ENCODE measurements at places on chromosomes 1 and 21.

DNA sequence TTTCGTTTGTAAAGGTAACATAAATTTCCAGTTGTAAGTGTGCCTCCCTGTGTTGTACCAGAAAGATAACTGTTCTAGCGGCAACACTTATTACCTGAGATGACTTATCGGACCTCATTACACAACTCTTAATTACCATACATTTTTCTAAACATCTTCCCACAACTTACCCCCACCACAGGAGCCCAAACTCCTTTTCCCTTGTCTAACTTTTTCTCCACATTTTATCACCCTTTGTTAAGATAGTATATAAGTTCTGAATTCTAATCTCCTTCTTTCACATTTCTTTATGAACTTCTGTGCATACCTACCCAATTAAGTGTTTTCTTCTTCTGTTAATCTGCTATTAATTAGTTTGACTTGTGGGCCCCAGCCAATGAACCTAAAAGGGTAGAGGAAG is 143.7 kb upstream of the CAMK1G start:
- DNase-seq, result no peak

- no peak for DNase-seq
Observed at GRCh38 chr1:228093050-228093906, 9.8 kb downstream of the C1orf35 start.

DNA sequence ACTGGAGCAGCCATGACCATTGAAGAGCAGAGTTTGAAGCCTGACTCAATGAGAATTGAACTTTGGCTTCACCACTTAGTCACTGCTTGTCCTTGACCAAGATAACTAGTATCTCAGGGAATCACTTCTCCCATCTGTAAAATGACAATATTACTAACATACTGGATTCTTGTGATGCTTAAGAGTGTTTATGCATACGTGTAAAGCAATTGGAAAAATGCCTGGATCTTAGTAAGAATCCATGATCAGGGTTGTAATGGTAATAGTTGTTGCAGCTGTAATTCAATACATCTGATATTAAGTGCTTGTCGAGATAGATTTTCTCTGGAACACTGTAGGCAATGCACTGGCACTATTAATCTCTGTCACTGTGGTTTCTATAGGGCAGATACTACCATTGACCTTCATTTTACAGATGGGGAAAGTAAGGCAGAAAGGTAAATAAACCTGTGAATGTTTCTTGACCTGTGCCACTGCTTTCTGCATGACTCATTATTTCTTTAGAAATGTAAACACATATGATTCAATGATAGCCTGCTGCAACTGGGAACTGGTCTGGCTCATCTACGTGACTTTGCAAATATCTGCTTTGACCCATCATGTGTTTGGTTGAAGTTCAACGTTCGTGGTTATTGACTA is 662.5 kb downstream of the PLA2G4A start:
- no peak for DNase-seq

DNA sequence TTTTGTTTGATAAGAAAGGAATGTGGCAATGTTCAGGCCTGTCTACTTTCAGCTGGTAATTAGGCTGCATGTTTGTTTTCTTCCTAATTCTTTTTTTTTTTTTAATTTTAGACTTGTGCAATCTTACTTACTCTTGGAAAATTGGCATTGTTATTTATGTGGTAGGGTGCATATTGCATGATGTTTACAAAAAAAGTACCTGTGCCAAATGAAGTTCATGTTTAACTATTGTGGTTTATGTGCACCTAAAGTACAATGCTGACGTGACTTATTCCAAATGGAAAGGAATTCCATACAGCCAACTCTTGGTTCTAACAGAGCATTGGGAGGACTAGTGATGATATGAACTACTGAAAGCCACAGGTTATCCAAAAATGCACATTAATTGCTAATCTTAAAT is 51.0 kb downstream of the KCNK2 start:
- no peak for DNase-seq

- DNase-seq, result no peak
Observed at GRCh38 chr1:56550138-56550858, 29.1 kb downstream of the PLPP3 start.

DNA sequence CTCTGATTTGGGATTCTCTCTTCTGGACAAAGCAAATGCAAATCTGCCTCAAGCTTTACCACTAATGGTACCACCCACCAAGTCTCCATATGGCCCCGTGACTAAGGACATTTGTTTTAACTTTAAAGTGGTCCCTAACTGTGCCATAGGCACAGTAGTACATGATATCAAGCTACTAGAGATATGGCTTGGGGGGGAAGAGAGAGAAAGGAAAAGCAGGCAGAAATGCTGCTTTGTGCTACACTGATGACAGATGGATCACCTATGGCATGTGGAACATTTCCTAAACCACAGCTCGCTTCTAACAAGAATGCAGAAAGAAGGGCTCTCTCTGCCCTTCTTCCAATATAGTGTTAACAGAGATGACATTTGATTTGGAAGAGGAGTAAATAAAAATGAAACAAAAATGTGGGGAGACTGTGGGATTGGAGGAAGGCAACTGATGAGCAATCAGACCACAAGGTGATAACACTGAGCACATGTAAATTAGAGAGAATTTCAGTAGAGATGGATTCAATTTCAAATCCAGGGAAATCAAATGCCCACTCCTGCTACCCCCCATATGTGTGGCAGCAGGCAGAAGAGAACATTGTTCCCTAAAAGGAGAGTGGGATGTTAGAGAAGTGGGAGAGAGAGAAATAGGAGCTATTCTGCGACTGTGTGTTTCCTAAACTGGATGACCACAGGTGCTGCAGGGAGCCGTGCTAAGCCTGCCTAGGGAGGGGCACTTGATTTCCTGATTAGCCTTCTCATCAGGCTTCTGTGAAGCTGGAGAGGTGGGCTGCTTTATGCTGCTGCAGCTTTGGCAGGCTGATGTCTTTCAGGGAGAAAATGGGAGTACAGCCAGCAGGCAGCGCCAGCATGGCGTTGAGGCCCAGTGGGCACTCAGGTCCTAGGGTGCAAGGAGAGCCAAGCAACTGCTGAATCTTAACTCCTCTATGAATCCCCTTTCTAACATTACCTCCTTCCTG is 75.3 kb downstream of the ZNF648 start:
- DNase-seq, result no peak

- peak; percentile 18 for DNase-seq
Observed at GRCh38 chr1:112706505-112707220, at the start of gene RHOC. TSS of gene RHOC (minus strand) at chr1:112707127. CDS start at chr1:112703799, 3,328 bp downstream.

DNA sequence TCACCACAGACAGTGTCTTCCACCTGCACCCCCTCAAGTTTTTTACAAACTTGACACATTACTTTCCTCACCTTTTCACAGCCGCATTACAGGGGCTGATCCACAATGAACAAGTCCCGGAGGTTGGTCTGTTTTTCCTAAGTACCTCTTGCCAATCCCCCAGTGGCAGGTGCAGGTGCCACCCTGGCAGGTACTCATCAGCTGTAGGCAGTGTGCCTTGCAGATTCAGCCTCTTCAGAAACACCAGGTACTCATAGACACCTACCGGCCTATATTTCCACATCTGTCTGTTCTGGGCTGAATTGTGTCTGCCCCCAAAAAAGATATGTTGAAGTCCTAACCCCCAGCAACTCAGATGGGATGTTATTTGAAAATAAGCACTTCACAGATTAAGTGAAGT is 81.4 kb upstream of the CNIH3 start:
- DNase-seq, result no peak

- no peak for DNase-seq
Observed at GRCh38 chr1:219533280-219533679, 79.6 kb downstream of the ZC3H11B start.

GRCh38 chr1:232915212-232915611 is 35.2 kb upstream of the NTPCR start:
- DNase-seq, result no peak

- DNase-seq, result no peak
Observed at GRCh38 chr1:205368478-205368877, 11.8 kb upstream of the KLHDC8A start.

- DNase-seq, result no peak
Observed at GRCh38 chr1:227434808-227435444, 116.6 kb upstream of the CDC42BPA start.

DNA sequence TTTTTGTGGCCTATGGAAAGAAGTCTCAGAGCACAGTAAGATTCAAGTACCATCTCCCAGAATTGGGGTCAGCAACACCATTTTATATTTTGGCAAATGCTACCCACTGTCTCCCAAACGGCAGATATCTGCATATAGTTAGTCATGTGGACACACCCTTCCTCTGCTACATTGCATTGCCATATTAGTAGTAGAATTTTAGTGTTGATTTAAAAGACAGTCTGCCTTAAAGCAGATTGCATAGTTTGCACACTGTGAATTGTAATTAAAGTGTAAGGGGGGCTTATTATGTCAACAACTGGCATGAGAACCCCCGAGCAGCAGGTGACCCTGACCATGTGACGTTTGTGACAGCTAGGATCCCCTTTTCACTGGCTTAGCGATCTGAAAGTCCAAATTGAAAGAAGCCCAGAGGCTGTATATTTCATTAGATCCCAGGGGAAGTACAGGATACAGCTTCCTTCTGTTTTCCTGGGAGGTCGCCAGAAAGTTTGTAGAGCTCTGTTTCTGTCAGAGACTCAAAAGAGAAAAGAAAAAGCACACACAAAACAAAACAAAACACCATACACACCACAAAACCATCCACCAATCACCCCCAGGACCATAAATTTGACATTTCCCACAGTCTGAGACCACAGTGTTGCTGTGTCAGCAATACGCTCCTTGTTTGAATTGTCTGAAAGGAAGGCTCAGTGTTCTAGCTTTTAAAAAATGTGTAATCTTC is 172.4 kb downstream of the NFIA start:
- DNase-seq, result no peak
